ENCODE measurements at places on chromosomes 7 and 10.

- DNase-seq, result no peak
These were observed 71.9 kb downstream of the SGMS1 start for GRCh38 chr10:50551894-50552293.

- DNase-seq, result no peak
These were observed 171.4 kb downstream of the ITGA8 start for GRCh38 chr10:15548331-15548730.

DNA sequence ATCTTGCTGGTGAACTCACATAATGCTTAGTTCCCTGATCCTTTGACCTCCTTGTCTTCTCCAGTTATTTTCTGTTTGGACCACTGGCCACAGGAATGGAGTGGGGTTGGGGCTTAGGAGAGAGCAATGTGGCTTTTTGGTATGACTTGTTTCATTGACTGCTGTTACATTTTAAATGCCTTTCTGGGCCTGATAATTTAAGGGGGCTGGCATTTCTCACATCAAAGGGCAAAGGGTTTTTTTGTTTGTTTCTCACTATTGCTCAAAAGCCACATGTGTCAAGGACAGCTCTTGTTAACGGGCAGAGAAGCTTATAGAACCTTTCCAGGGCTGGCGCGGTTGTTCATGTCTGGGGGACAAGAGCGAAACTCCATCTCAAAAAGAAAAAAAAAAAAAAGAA lies 161.2 kb upstream of the TNRC18 start:
- no peak for DNase-seq

DNA sequence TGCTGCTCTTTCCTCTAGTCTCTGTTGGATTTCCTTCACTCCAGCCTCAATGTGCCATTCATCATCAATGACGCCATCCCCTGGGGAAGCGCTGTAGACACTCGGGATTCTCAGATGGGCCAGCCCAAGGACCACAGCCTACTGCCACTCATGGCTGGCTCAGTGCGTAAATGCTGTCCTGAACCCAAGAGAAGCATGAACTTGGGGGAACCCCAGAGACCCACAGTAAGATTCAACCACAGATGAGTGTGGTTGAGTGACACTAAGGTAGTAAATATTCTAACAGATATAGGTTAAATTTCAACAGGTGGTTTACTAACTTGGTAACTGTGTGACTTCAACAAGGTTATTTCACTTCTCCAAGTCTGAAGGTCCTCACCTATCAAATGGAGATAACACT lies 304.1 kb downstream of the GRM8 start:
- no peak for DNase-seq

DNA sequence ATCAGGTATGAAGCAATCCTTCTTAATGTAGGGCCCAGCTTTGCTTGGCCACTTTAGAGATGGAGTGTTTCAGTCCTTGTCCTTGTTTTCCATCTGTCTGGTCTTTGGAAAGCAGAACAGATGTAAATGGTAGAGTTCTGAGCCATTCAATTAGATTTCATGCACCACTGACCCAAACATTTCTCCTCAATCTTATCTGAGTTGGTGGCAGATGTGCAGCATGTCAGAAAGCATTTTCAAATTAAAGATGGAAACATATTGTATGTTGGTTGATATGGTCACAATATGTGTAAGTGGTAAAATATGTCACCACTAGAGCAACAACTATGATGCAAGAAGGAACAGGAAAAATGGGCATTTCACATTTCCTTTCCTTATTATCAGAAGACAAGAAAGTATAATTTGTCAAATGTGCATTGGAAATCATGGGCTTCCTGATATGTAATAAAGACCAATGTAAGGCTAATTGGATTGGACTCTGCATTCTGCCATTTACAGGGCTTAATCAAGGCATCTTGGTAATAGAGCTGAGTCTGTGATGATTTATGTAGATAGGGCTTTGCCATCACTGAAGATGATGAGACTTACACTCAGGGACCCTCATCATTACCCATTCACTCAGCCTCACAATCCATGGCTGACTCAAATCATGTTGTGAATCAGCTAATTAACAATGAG lies 750.7 kb downstream of the NRG3 start:
- no peak for DNase-seq

DNA sequence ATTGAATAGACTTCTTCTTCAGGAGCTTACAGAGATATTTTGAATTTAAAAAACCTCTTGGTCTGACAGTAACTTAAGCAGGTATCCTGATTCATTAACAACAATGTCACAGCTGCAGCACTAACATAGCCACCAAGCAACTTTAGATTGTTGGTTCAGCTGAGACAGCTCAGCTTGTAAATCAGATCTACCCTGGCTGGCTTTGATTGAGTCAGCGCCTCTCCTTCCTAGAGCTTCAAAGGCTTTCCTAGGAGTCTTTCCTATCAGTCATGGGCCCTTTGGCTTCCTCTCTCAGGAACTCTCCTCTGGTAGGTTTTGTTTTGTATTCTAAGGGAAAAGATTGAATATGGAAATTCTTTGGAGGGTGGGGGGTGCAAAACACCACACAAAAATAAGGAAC lies 70.7 kb upstream of the STEAP4 start:
- DNase-seq, result no peak

GRCh38 chr7:159000859-159001435 lies 143.7 kb downstream of the VIPR2 start:
- no peak for DNase-seq

DNA sequence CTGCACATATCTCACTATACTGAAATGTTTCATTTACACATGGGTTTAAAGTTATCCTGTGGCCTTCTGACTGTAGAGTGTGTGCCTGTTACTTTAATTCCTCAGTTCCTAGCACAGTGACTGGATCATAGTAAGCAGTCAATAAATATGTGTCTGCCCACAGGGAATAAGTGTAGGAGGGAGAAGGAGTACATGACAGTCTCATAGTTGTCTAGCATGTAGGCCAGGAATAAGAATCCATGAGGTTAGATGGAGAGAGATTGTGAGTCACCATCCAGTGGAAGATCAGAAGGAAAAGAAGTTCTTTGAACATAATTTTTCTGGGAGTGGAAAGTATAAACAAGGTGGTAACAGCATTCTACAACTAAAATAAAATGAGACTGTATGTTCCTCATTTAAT lies 36.6 kb upstream of the SEMA3A start:
- DNase-seq, result no peak

- DNase-seq, result no peak
These were observed 47.1 kb upstream of the ZNRF2 start for GRCh38 chr7:30237271-30237695.

DNA sequence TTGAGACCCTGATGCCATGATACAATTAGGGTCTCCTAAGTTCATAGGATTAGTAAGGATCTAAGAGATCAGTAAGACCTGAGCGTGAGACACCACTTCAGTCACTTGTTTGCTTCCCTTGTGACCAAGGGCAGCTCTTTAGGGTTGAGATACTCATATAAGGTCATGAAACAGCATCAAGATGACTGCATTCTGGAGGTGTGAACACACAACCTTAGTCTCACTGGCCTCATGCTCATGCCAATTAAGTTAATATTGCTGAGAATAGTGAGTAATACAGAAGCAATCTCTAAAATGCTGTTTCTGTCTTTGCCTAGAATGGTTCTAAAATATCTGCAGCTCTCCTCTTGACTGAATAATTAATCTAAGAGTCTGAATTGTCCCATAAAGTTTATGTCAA lies 39.6 kb upstream of the KLHL7 start:
- DNase-seq, result no peak

DNA sequence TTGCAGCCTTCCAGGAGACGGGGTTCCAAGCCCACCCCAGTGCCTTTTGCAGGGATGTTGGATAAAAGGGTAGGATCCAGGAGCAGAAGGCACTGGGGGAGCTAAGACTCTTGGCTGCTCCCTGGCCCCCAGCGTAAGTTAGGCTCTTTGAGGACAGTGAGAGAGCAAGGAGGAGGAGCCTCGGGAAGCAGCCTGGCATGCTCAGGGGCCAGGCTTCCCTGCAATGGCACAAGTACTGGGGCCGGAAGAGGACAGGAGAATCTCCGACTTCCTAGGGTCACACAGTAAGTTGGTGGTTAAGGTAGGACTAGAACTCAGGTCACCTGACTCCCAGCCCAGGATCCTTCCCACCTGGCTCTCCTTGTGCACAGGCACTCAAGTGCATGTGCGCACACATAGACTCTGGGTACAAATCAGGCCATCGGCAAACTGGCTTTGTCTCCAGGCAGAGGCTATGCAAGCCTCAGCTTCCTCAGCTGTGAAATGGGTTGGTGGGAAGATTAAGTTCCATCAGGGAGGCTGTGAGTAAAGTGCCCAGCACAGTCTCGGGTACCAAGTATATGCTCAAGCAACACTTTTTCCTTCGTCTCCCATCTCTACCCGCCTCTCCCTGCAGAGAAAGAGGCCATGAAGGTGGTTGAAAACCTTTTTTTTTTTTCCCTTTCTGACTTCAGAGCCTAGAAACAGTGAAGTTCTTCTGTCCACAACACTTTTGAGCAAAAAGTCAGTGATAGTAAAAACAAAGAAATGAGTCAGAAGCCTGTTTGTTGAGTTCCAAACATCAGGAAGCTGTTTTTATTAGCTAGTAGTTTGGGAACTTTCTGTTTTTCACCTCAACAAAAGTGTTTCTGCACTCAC lies 79.1 kb downstream of the NEURL1 start:
- DNase-seq, result no peak

GRCh38 chr10:484925-485661 lies 204.4 kb downstream of the DIP2C start:
- DNase-seq, result no peak

DNA sequence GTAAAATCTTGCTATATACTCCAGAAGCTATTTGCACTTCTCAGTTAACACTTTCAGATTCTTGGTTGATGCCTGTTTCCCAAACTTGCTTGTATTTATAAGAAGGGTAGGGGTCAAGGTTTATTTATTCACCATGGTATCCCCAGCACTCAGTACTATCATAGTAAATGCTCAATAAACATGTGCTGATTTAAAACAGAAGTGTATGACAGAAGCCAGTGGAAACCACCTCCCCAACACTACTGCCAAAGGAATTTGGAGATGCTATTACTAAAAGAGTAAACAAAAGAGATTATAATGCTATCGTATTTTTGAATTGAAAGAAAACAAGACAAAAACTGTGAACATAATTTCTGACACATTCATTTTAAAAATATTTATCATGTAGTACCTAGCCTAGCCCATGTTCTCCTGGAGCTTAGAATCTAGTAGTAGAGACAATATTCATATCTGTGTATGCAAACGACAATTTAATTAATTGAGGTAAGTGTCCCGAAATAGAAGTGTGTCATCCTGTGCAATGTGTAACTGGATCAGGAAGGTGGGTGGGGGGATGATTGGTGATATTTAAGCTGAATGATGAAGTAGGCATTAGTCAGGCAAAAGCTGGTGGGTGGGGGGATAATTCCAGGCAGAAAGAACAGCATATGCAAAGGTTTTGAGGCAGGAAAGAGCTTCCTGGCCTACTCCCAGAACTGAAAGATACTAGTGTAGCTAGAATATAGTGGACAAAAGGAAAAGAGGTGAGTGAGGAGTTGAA lies 77.5 kb downstream of the HGF start:
- no peak for DNase-seq

DNA sequence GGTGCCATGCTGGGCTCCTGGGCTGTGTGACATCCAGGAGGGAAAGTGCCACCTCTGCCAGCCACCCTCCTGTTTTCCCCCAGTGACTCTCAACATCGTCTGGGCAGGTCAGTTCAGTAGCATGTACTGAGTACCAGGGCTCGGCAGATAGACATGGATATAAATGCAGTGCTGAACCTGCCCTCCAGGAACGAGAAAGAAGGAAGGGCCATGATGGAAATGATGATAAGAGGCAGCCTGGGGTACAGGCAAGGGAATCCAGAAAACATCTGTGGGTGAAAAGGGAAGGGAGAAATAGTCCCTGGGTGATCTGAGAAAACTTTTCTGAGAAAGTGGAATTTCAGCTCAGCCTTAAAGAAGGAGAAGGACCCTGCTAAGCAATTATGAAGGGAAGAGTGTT lies 12.1 kb downstream of the CNNM1 start:
- no peak for DNase-seq

DNA sequence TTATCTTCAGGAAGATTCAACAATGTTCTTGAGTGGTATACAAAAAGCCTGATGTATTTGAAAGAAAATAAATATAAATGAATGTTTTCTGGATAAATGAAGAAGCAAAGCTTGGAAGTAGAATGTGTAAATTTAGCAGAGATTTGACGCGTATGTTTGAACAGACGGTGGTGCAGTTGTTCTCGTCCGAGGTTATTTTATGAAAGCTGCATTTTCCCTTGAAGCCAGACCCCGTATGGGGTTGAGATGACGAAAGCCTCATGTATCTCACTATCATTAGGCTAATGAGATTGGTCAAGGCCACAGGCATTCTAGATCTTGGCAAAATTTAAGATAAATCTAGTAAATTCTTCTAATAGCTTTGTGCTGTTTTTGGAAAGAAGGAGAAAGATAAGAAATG lies 195.2 kb downstream of the NXPH1 start:
- no peak for DNase-seq

DNA sequence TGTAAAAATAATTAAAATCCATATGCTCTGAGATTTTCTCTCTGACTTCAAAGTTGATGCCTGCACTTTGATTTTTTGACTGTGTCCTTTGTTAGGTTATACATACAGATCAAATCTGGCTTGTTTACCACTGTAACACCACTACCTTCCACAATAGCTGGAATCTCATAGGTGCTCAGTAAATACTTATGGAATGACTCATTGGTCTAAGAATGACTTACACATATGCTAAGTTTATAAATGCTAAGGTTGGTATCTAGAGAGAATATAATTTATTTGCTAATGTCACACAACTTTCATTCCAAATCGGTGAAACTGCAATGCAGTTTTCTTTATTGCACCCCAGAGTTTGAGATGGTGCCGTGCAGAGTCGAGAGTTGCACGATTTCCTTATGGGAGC lies 578.5 kb downstream of the SH2D4B start:
- no peak for DNase-seq

GRCh38 chr10:35546824-35547225 lies 58.3 kb upstream of the GJD4 start:
- no peak for DNase-seq

GRCh38 chr10:97549587-97550322 lies 22.8 kb upstream of the ANKRD2 start:
- no peak for DNase-seq

DNA sequence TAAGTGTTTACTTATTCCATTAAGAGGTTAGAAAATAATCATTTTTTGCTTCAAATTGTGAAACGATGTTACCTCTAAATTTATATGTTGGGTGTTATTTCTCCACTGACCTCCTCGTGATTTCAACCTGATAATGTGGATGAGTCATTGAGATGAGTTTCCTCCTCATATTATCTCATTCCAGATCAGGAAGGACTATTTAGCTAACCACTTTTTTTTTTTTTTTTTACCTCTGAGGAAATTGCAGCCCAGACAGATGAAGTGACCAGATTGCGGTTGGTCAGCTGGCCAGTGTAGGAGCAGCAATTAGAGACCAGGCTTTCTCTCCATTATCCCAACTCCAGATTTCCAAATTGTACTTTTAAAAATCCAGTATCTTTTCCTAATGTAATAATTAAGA lies 248.7 kb downstream of the FZD1 start:
- DNase-seq, result no peak

- no peak for DNase-seq
These were observed 299.9 kb upstream of the HABP2 start for GRCh38 chr10:113252650-113253618.

GRCh38 chr10:667096-667495 lies 22.4 kb downstream of the DIP2C start:
- DNase-seq, result no peak

GRCh38 chr10:70571236-70571635 lies 31.3 kb downstream of the PRF1 start:
- DNase-seq, result no peak
